ENCODE measurements at places on chromosomes 7 and 10.

- no peak for DNase-seq
Observed at GRCh38 chr10:5666841-5667630, 641 bp upstream of the ASB13 start.

DNA sequence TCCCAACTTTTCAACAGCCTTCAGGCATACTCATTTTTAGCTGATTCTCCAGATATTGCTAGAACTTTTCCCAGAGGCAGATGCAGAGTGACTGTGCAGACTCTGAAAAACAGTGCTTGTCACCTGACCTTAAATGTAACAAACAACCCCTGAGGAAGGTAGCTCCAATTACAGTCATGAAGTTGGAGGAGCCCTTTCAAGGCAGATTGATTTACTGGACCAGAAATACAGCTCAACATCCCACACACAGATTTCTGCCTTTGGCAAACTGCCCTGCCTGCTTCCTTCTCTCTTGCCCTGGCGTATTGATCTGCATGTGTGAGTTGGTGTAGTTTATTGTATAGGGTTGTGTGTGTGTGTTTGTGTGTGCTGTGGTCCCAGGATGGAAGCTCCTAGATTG, 38.5 kb downstream of the PYROXD2 start:
- DNase-seq = no peak

DNA sequence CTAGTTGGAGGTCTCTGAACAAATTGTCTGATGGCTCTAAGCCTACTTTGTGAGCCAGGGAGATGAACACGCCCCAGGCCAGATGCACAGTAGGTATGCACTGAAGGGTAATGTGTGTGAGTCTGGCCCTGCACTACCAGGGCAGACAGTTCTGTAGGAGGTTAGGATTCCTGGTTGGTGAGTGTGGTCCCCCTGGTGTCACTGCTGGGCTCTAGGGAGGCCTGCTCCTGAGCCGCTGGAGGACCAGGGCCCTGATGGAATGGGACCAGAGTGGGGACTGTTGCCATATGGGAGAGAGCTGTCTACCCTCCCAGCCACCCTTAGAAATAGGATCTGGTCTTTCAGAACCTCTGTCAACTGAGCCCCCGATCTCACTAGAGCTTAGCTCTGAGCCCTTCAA, 42.0 kb downstream of the CDH23 start:
- no peak for DNase-seq

DNA sequence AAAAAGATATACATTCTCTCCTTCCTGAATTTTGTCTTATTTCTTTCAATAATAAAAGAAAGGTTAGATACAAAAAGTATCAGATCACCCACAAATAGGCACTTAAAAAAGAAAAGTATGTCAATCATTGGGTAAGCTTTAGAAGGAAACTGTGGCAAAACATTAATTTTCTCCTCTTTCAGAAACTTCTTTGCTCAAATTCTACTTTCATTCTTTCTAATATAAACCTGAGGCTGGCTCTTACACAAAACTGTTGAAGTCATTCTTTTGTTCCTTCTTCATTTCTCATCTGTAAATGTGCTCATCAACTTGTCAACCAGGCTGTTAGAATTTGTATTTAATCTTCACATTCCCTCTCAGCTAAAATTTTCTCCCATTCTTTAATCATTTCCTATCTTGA, 124.6 kb downstream of the LRRN3 start:
- no peak for DNase-seq

GRCh38 chr7:29607889-29608288, 44.3 kb downstream of the PRR15 start:
- no peak for DNase-seq

GRCh38 chr7:22627136-22627535, 99.9 kb upstream of the IL6 start:
- DNase-seq = no peak

- DNase-seq = no peak
Observed at GRCh38 chr7:24291271-24291670, 7.3 kb downstream of the NPY start.

GRCh38 chr10:124994573-124995473, 52.9 kb downstream of the ZRANB1 start:
- DNase-seq = no peak

GRCh38 chr7:143205560-143206293, 16.1 kb upstream of the TAS2R40 start:
- peak; percentile 95 for DNase-seq

DNA sequence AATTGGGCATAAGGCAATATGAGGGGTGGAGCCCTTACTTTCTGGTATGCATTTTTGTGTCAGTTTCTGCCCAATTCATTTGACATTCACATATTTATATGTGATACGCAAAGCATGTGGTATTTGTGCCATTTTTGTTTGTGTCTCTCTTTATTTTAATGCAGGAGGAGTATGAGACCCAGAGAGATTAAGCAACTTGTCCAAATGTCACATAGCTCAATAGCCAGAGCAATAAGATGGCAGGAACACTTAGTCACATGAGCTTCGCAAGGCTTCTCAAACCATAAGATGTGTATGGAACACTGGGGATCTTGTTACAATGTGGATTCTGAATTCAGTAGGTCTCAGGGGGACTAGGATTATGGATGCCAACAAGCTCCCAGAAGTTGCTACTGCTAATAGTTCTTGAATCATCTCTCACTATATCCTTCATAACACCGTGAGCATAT, 19.2 kb downstream of the MRLN start:
- no peak for DNase-seq

DNA sequence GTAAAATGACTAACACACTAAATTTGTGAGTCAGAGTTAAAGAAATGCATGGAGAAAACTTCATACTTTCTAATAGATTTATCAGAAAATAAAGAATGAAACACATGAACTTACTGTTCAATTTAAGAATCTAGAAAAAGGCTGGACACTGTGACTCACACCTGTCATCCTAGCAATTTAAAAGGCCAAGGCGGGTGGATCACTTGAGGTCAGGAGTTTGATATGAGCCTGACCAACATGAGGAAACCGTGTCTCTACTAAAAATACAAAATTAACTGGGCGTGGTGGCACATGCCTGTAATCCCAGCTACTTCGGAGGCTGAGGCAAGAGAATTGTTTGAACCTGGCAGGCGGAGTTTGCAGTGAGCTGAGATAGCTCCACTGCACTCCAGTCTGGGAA, 1106.2 kb upstream of the LRRN3 start:
- DNase-seq = no peak

DNA sequence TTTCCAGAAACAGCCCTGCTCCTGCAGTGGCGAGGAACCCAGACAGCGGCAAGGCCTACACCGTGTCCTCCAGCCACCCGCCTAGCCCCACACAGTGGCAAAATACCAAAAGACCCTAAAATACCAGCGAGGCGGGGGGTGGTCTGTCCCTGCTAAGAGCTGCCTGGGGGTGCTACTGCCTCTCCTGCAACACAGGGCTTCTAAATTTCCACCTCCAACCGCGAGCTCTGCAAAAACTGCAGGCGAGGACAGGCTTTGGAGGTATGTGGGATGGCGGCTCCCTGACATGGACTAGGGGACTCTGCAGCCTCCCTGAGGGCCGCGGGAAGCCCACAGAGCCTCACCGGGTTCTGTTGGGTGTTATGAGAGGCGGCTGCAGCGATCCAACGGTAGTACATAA, 122.3 kb downstream of the WDR37 start:
- DNase-seq = no peak

- no peak for DNase-seq
Observed at GRCh38 chr7:114789871-114790311, 132.0 kb upstream of the MDFIC start.

DNA sequence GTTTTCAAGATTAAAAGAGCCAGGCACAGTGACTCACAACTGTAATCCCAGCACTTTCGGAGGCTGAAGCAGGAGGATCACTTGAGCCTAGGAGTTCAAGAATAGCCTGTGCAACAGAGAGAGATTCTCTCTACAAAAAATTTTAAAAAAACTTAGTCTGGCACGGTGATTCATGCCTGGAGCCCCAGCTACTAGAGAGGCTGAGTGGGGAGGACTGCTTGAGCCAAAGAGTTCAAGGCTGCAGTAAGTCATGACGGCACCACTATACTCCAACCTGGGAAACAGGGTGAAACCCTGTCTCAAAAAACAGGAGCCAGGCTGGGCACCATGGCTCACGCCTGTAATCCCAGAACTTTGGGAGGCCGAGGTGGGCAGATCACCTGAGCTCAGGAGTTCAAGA, 86.6 kb upstream of the KCTD7 start:
- no peak for DNase-seq

GRCh38 chr10:50231515-50232260, 19.6 kb downstream of the ASAH2 start:
- no peak for DNase-seq

DNA sequence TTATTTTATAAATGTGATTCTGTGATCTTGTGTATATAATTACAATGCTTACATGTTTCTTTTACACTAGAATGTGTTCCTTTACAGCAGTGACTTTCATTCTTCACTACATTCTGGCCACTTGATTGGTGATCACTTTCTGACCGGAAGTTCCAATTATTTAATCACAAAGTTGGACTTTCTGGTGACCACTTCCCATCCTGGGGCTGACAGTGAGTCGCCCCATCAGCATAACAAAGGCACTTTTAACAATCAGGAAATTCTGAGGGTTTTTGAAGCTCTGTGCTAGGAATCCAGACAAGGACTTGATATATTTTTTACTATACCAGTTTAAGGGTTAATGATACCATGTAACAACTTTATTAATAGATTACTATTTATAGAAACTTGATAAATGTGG, 282.3 kb upstream of the KAT6B start:
- DNase-seq = no peak

DNA sequence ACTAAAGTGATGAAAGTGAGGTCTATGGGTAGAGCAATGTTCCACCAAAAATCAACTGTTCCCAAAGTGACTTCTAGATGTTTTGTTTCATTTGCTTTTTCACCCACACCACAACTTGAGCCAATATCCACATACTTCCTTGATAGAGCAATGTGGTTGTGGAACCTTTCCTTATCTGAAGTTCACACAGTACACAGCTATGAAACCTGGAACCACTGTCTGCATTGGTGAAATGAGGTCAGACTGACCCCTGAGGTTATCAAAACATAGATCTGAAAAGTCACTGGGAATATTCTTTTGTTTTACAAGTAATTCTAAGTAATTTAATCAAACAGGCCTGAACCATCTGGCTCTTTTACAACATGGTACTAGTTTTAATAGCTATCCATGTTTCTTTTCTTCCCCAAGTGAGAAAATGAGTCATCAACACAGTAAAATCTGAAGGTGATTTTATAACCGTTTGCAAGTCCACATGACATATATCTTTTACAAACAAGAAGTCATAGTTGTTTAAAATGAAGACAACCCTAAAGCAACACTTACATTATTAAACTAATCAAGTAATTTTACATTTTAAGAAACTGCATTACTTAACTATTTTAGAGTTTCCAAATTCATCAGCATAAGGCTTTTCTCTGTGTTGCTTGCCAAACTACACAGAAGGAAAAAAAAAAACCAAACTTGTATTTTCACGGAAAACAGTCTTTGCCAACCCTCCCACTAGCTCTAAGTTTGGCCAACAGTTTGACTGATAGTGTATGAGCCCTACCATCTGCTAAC, 80.3 kb downstream of the LRRC17 start:
- DNase-seq = peak; percentile 73

DNA sequence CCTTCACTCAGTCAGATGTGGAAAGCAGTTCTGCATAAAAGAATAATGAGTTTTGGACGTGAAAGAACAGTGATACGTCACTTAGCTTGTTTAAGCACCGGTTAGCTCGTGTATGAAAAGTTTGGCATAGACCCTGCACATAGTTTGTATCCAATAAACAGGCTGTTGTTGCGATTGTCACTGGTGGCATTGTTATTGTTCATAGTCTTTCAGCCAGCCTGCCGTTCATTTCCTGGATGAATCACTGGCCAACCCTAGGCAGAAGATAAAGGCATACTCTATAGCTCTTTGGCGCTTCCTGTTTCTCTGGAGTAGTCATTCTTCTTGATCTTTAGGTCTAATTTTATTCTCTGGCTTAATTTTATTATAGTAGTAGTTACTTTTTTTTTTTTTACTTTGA, 57.8 kb upstream of the ANKRD30A start:
- no peak for DNase-seq

DNA sequence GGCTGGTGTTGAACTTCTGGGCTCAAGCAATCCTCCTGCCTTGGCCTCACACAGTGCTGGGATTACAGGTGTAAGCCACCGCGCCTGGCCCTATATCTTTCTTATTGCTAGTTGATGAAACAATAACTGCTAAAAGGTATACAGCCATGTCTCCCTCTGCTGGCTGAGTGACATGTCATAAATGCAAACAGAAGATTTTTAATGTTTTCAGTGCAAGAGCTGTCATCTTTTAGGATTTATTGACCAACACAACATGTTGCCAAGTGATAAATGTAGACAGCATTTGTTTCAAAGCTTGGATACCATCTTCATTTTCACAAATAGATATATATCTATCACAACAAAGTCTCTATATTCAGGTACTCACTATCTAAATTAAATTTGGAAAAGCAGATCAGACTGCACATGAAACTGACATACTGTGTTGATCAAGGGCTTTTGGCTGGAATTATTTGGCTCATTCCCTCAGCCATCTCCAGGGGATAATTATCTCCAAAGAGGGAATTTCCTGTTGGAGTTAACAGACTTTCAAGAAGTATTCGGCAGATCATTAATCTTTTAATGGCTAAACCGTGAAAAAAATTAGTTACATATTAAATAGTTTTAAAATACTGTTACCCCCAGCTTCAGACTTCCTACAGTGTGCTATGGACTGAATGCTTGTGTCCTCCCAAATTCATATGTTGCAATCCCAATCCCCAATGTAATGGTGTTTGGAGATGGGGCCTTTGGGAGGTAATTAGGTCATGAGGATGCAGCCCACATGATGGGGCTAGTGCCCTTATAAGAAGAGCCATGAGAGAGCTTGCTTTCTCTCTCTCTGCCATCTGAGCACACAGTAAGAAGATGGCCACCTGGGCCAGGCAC, 41.3 kb upstream of the SRPK2 start:
- DNase-seq = peak; percentile 47
